ENCODE measurements at places on chromosomes 3 and 15. TPM values are rescaled to one million over a fixed set of nuclear protein-coding genes. Genes with fewer than 3 reads are reported as not detected.

Gene LMOD3
- total RNA-seq, result not detected

Gene C3orf20
- 0.16 TPM for total RNA-seq

Gene GCHFR
- total RNA-seq, result 19.5 TPM

Gene EMC7
- total RNA-seq, result 29.8 TPM

Gene RUBCN
- 196 TPM for total RNA-seq

DNA sequence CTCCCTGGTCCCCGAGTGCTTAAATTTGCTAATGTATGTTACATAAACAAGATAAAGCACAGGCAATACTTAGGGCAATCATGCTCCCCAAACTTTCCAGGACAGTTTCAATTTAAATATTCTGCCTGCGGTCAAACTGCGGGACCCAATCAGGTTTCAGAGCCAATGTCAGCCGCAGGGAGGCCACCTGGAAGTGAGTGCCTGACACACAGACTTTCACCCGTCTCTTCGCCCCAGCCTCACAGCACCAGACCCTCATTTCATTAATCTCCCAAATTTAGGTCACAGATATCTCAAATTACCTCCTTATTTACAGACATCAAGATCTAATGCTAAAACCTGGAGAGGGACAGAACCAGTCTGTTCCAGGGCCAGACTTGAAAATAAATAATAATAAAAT, 107.2 kb upstream of the ALDH1A3 start:
- no peak for DNase-seq

GRCh38 chr3:142976621-142977398, 13.3 kb upstream of the PAQR9 start:
- no peak for DNase-seq

DNA sequence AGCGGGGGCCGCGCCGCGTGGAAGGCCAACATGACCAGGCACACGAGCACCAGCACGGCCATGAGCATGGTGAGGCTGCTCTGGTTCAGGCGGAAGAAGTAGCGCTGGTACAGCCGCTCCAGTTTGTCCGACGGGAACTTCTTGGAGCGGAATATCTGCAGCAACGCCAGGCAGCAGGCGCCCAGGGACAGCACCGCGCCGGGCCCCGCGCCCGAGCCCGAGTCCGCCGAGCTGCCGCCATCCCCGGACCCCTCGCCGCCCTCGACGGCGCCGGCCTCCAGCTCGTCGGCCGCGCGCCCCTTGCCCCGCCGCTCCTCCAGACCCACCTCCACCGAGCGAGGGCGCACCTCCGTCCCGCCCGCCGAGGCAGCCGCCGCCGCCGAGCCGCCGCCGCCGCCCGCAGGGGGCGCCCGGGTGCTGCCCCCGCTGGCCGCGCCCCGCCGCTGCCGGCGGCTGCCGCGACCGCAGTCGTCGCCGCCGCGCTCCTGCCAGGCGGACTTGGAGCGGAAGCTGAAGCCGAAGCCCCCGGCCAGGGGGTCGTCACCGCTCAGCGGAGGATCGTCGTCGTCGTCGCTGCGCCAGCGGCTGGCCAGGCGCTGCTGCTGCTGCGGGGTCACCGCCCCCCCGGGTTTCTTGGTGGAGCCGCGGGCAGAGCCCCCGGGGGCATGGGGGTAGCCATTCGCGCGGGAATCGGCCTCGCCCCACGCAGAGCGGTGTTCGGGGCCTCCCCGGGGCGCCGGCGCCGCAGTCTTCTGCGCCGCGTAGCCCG, 957 bp downstream of the ADCY5 start:
- DNase-seq, result peak; percentile 43

GRCh38 chr3:4320096-4320911, 17.1 kb downstream of the SETMAR start:
- no peak for DNase-seq

GRCh38 chr3:100613721-100614390, 4.5 kb downstream of the ADGRG7 start:
- no peak for DNase-seq

DNA sequence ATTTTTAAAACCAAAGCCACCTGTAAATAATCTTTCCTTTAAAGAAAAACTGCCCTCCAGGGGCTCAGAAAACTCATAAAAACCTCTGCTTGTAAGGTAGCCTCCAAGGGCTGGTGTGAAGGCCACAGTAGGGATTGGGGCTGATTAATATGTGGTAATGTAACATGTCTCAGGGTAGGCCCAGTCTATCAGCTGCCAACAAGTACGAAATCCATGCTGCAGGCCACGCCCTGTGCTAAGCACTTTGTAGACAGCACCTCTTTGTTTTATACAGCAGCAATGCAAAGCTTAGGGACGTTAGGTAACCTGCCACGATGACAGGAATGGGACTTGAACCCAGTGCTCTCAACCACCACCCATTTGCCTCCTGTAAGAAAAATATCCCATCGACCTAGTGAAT, 65.6 kb upstream of the PRICKLE2 start:
- no peak for DNase-seq

DNA sequence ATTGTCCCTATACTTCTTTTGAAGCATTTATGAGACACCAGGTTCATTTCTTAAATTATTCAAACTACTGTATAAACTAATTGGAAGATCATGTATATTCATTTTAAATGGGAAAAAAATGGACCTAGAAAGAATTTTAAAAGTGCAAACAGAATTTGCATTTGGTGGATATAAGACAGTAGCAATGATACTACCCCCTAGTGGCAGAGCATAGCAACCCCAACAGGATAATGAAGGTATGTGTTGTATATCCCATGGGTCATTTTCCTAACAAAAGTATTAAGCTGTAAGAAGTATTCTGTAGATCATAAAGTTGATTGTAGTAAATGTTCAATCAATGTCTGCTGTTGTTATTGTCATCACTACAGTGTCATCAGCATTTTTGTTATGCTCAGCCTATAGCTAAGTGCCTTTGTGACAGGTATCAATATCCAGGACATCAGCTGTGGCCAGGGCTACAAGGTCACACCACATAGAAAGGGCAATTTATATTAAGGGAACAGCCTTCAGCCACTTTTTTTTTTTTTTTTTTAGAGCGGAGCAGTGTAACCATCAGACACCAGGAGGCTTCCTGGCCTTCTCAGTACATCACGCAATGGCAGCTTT, 175.8 kb downstream of the FOXB1 start:
- DNase-seq, result no peak

GRCh38 chr3:11260460-11260859, 11.7 kb upstream of the ATG7 start:
- no peak for DNase-seq

DNA sequence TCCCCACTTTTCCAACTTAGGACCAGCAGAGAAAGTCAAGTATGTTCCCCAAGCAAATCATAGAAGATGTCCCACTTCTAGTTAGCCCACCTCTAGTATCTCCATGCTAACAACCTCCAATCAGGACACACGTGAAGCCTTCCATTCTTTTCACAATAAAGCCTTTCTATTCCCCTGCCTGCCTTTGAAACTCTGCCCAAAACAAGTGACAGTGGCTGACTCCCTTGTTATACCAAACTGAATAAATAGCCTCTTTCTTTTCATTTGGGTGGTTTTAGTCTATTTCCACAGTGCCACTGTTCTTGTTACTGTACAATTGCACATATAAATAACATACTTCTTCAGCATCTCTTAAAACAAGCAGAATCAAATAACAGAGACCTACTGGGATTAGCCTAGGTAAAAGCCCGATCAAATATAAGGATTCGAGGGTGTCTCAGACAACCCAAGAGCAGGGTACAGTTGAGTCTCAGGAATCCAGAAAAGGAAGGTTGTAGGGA, 118.0 kb upstream of the NPHP3 start:
- DNase-seq, result no peak

DNA sequence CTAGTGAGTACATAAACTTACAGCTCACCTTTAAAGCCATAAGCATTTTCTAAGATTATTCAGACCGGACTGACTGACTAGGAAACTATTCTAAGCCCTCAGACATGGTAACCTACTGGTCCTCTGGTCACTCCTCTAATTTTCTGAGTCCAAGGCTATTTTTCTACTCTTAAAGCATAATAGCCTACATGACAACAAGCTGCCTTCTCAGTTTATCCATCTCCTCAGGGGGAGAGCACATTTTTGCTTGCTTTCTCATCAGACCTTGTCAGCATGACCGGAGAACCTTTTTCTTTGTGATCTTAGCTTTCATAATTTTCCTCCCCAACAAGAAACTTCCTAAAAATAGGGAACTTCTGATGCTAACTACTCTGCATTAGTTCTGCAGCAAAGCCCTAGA, 38.4 kb downstream of the UBP1 start:
- no peak for DNase-seq

Measured in activated B cell treated with CpG ODN at 0.5 μM for 24 hours (primary cell).